ENCODE measurements at places on chromosomes 2 and 18. TPM values are rescaled to one million over a fixed set of nuclear protein-coding genes. Genes with fewer than 3 reads are reported as not detected.

Gene REEP1
- 7.8 TPM for total RNA-seq

Gene COL6A3
- 119 TPM for total RNA-seq

DNA sequence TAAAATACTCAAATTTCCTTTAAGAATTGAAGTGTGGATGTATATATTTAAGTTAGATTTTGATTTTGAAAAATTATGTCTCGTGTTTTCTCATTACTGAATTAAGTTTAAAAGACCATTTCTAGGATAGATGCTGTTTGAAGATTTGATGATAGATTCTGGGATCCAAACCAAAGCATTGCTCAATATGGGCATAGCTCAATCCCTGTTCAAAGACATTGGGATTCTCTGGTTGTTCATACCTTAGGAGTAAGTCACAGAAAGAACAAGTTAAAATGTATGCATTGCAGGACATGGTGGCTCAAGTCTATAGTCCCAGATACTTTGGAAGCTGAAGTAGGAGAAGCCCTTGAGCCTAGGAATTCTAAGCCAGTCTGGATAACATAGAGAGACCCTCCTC lies 622.3 kb downstream of the ADCYAP1 start:
- no peak for DNase-seq

DNA sequence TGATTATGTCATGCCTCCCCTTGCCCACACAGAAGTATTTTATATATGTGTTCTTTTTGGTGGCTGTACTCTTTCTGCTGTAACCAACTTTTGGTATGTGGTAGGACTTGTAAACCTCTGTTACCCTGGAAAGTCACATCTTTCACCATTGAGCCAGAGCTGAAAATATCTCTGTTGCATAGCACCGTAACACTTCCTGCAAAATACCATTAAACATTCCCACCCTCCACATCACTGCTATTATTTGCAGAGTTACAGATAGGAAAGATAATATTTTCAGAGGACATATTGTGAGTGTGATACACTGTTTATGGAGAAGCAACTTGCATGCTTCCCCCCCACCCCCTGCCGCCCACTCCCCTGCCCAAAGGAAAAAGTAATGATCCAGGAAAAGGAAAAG lies 44.8 kb downstream of the CAB39 start:
- no peak for DNase-seq

Gene GCG
- total RNA-seq: not detected

DNA sequence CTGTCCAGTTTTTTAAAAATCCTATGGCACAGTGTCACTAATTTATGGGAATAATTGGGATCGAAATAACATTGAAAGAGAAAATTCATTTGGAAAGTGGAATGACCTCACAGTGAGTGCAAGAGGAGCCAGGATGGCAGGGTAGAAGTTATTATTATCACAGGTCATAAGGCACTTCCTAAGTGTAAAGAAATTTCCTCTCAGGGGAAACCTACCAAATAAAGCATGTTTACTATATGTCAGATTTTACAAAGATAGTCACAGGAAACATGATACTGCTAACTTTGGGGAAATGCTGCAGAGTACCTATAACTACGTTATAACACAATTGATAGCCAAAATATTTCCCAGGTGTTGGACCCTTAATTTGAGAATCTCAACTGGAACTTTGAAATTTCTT lies 226.3 kb upstream of the SMAD7 start:
- no peak for DNase-seq

DNA sequence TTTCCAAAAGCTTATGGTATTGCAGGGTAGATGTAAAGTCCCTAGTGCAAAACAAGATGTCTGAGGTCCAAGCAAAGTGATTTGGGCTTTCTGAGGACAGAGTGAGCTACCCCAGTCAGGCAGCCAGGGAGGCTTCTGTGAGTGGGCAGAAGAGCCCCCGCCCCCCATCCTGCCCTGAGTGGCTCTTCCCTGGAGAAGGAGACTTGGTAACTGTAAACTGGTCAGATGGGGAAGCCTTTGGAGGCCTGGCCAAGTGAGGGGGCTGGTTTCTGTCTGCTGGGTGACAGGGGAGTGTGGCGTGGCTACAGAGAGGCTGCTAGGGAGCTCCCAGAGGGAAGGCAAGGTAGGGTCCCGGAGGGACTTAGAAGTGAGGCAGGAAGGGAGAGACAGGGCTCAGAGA lies 181.3 kb upstream of the HAAO start:
- peak; percentile 44 for DNase-seq

DNA sequence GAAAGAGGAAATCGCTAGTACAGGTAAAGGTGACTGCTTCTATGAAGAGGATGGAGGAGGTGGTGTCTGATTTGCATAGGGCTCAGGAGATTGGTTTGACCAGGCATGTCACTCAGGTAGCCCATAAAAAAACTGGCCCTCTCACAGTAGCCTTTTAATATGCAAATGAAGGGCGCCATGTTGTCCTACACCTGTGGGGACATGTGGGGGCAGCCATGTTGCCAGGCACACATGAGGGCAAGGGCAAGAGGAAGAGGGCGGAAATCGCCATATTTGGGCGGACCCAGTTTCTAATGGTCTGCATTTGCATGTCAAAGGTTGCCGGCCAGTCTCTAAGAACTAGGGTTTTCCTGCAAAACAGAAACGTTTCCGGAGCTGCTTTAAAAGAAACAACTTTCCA lies 1330.6 kb downstream of the DSC3 start:
- peak; percentile 35 for DNase-seq

Gene COLEC11
- 1.5 TPM for total RNA-seq

Gene SLC23A3
- 3.1 TPM for total RNA-seq

GRCh38 chr2:241891315-241891987 lies 21.9 kb downstream of the RTP5 start:
- DNase-seq: peak; percentile 6

Gene TRABD2A
- total RNA-seq: 6.5 TPM

DNA sequence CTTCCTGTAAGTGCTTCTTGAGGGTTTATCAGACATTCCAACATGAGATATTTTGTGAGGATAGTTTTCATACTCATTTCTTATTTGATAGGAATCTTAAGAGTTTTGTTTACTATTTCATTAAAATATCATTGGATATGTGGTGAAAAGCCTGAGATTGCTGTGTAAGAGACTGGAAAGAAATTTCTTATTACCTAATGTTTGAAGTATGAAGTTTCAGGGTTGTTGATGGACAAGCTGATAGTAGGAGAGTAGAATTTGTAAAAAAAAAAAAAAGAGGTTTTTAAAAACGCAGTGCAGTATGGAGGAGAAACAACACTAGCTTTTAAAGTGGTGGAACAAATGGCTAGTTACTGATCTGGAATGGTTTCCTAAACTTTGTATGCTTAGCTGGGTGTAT lies 7.7 kb downstream of the EPB41L5 start:
- no peak for DNase-seq

Gene MOCOS
- 5.0 TPM for total RNA-seq

DNA sequence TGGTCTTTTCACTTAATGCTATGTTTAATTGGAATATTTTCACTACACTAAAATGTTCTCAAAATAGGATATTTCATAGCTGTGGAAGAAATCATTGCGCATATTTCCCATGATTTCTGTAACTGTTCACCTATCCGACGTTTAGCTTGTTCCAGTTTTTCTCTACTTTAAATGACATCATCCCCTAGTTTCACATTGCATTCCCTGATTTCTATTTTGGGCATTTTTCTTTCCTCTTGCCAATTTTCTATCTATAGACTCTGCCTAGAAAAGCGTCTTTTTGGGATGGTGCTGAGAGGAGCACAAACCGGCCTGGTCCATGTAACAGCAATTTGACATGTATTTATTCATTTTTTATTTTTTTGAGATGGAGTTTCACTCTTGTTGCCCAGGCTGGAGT lies 163.4 kb downstream of the SH3RF3 start:
- DNase-seq: no peak

Gene ITGB6
- 109 TPM for total RNA-seq

DNA sequence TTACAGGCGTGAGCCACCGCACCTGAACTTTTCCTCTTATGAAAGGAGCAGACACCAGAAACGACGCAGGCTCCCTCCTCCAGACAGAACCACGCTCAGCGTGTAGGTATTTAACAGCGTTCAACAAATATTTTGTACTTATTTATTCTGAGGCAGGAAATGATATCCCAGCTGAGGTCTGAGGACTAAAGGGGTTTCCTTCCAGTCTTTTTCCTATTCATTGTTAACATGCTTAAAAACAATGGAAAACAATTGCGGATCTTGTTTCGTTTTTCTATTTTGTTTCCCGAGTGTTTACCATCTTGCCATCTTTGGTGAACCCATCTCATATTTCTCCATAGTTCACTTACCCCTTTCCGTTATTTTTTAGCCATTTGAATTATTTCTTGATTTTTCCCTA lies 43.7 kb upstream of the FOSL2 start:
- DNase-seq: no peak

- no peak for DNase-seq
These were observed 40.6 kb upstream of the EPAS1 start for GRCh38 chr2:46256563-46257142.

DNA sequence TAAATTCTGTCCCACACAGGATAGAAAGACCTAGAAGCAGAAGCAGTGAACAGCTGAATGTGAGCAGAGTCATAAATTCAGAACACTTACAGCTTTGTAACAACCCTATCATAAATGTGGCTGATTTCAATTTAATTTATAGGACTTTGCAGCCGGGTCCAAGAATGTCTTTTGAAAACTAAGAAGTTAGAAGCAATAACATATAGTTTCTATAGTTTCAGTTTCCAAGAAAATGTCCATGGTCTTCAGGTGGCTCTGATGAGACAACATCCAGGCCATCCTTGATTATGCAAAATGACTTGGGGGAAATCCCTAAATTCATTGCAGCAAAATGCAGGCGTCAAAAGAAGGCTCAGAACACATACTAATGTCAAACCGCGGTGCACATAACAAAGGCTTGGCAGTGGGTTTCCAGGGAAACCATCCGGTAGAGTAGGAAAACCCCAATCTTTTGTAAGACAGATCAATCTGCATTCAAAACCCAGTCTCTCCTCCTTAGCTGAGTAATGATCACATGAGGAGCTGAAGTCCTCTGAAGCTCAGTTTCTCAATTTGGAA lies 442.2 kb upstream of the ID2 start:
- no peak for DNase-seq

- DNase-seq: peak; percentile 56
These were observed 3.9 kb downstream of the INPP5D start for GRCh38 chr2:233063976-233064411.

Measured in upper lobe of right lung (tissue), 1 donor.